ENCODE measurements at places on chromosomes 1 and 21.

DNA sequence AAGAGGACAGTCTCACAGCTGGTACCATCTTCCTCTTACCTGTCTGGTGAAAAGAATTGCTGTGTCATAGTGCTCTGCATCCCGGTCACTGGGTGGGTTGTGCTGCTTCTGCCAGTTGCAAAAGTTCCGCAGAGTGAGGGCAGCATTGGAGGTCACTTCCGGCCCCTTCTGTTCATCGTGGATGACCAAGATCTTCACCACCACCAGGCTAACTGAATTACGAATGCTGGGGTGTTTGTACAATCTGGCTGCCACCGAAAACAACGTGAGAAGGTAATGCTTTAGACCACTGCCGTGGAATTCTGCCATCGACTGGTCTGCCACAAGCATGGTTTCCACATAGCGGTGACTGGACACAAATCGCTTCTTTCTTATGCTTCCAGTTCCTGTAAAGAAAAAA lies 2.9 kb downstream of the ADAMTS1 start:
- DNase-seq = no peak

DNA sequence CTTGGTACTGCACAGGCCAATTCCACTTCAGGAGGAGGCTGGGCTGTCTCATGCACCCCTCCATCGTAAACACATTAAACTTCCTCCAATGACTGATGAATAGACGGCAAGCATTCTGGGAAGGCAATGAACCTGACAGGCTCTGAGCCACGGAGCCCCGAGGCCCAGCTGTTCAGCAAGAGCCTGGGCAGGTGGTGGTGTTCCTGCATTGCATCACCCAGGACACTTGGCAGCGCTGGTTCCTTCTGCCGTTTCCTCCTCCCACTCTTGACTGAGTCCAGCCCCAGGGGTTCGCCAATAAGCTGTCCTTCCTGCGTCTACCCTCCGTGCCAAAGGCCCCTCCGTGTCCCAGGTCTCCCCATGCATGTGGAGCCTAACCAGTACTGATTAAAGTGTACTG lies 109.8 kb downstream of the JAK1 start:
- DNase-seq = no peak

- DNase-seq = no peak
Observed at GRCh38 chr1:210291786-210292230, 36.9 kb upstream of the HHAT start.

GRCh38 chr1:234009668-234010067 lies 105.2 kb downstream of the SLC35F3 start:
- no peak for DNase-seq

DNA sequence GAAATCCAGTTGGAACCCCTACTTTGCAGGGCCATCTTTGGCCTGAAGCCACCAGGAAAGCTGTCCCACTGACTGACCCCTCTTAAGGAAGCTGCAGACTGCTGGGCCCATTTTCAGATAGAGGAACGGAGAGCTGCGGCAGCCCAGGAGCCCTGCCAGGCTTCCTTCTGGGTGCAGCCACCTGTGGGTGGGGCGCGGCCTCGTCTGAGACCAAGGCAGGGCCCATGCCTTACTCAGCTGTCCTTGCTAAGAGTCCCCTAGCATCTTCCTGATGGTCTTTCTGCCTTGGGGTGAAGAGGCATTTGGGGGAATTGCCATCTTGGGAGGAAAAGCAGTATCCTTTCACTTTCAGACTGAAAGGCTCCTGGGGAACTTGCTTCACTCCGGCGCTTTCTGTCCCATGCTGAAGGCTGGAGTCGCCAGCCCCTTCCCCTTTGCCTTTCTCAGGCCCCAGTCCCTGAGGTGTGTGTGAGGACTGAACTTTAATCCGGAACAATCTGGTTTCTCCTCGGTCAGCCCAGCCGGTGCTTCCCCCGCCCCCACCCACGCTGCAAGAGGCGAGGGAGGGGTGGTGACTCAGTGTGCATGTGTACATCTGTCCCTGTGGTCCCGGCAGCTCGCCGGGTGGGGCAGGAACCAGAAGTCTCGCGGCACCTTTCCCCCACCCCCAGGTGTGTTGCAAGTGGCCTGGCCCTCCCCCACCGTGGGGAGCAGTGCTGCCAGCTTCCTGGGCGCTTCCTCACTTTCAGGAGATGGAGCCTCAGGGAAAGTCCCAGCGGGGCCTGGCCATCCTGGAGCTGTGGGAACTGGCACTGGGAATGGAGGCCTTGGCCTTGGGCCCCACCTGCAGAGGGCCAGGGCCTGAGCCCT lies 5.1 kb downstream of the ZC3H12A start:
- DNase-seq = peak; percentile 86

DNA sequence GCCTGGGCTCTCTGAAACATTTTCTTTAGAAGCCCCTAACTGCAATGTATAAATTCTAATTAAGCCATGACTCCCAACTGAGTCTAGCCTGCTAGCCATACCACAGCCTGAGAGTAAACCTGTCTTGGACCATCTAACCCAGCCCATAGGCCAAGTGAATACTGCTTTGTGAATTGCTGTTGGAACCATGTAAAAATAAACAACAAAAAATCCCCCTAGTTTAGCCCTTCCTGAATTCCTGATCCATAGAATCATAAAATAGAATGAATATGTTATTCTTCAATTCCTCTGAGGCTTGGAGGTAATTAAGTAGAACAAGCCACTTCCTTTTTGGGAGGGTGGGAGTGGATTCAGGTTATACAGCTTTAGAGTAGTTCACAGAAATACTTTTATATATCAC lies 1496.4 kb downstream of the MRPL39 start:
- no peak for DNase-seq

DNA sequence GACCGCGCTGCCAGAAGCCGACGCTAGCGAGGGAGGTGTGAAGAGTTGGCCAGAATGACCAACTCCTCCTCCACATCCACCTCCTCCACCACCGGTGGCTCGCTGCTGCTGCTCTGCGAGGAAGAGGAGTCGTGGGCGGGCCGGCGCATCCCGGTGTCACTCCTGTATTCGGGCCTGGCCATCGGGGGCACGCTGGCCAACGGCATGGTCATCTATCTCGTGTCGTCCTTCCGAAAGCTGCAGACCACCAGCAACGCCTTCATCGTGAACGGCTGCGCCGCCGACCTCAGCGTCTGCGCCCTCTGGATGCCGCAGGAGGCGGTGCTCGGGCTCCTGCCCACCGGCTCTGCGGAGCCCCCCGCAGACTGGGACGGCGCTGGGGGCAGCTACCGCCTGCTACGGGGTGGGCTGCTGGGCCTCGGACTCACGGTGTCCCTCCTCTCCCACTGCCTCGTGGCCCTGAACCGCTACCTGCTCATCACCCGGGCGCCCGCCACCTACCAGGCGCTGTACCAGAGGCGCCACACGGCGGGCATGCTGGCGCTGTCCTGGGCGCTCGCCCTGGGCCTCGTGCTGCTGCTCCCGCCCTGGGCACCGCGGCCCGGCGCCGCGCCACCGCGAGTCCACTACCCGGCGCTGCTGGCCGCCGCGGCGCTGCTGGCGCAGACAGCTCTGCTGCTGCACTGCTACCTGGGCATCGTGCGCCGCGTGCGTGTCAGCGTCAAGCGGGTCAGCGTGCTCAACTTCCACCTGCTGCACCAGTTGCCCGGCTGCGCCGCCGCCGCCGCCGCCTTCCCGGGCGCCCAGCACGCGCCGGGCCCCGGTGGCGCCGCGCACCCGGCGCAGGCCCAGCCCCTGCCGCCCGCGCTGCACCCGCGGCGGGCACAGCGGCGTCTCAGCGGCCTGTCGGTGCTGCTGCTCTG lies 1.2 kb downstream of the GPR88 start:
- peak; percentile 7 for DNase-seq

- no peak for DNase-seq
Observed at GRCh38 chr1:213661302-213661701, 326.5 kb upstream of the PROX1 start.

- DNase-seq = no peak
Observed at GRCh38 chr1:95984798-95985374, 736.7 kb upstream of the PTBP2 start.

- DNase-seq = no peak
Observed at GRCh38 chr21:31682620-31683019, 23.1 kb downstream of the SOD1 start.

- no peak for DNase-seq
Observed at GRCh38 chr1:44723496-44724295, 7.3 kb downstream of the RNU5D-1 start.

- no peak for DNase-seq
Observed at GRCh38 chr1:43313771-43314170, 13.0 kb downstream of the TIE1 start.

- no peak for DNase-seq
Observed at GRCh38 chr1:6512245-6512907, 20.9 kb upstream of the PLEKHG5 start.

- no peak for DNase-seq
Observed at GRCh38 chr1:41384579-41384978, 23.3 kb downstream of the FOXO6 start.

DNA sequence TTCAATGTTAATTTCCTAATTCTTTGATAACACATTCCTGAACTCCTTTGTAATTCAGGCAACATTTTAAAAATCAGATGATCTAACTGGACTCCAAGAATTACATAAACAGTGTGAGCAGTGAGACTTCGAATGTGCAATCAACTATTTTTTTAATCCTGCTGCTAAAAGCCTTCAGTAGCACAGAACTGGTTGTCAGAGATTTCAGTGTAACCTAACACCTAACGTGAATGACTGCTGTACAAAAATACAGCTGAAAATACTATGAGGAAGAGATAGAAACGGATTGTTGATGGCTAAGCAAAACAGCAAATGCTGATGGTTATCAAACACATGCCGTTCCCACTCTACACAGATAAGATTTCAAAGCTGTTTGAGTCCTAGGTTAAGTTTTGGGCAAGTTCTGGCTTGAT lies 46.1 kb downstream of the APP start:
- no peak for DNase-seq

DNA sequence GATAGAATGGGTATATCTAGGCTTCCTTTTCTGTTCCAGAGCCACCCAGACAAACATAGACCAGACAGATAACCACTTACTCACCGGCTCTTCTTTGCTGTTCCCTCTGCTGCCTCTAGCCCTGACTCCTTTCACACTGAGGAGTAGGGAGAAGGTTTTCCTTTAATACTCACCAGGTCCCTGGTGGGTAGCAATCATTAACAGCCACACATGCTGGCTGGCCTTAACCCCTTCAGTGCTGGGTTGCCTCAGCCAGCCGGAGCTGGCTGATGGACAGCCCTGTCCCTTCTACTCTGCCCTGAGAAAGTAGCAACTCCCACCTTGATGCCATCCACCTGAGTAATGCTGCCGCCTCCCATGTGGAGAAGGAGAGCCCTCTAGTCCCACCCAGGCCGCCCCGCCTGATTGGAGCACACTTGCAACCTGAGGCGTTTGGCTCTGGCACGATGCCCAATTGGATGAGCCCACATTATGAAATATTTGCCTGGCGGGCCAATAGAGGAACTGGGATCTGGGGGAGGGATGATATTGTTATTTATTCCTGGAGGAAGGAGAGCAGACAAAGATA lies 71.6 kb downstream of the PLEKHA6 start:
- DNase-seq = peak; percentile 97

- no peak for DNase-seq
Observed at GRCh38 chr21:28663111-28663693, 329.5 kb downstream of the LTN1 start.

- DNase-seq = no peak
Observed at GRCh38 chr1:52204696-52205095, 62.8 kb downstream of the ZFYVE9 start.

- peak; percentile 7 for DNase-seq
Observed at GRCh38 chr1:208461680-208462079, 217.5 kb upstream of the PLXNA2 start.

- no peak for DNase-seq
Observed at GRCh38 chr1:8660411-8660828, 157.0 kb downstream of the RERE start.

GRCh38 chr21:21661741-21662140 lies 663.5 kb downstream of the NCAM2 start:
- no peak for DNase-seq

DNA sequence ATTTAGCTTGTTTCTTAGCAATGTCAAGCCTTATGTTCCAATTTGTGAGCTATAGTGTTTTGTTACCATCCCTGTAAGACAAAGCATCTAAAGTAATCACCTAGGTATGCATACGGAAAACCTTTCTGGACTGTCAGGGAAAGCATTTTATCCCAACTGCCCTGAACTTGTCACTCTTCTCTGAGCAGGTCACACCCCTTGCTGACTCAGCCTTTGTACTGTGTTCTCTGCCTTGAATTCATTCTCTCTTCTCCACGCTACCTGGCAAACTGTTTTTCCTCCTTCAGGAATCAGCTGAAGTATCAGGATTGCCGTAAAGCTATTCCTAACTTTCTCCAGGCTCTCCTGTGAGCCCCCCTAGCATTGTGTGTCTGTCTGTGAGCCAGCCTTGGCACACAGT lies 54.2 kb downstream of the PBX1 start:
- no peak for DNase-seq
